Activated naive CD4-positive, alpha-beta T cell treated with anti-CD3 and anti-CD28 coated beads, Interleukin-2, amount 10 ng/mL, durations not matched to agents 5 hours and 36 hours (primary cell): ENCODE measurements at places on chromosomes 11 and 22. TPM values are rescaled to one million over a fixed set of nuclear protein-coding genes. Genes with fewer than 3 reads are reported as not detected.

The NRGN gene
- 8.2 TPM for total RNA-seq

The TMPRSS5 gene
- total RNA-seq, result 1.2 TPM

The CCDC81 gene
- 0.50 TPM for total RNA-seq

The TESMIN gene
- 9.7 TPM for total RNA-seq

The CRYBA4 gene
- not detected for total RNA-seq

The APOA1 gene
- not detected for total RNA-seq

The C11orf97 gene
- total RNA-seq, result not detected

The SLC7A4 gene
- total RNA-seq, result not detected

The TANGO2 gene
- total RNA-seq, result 31.9 TPM

The ABCG4 gene
- not detected for total RNA-seq

The OR10A2 gene
- total RNA-seq, result not detected

The OR8G5 gene
- total RNA-seq, result not detected
